ENCODE measurements at places on chromosomes 3 and 15.
A peak's percentile ranks its signal among the peaks of the same experiment; 100 is the strongest.

GRCh38 chr3:113620091-113620490 lies 76.4 kb downstream of the USF3 start:
- no peak for DNase-seq

- no peak for DNase-seq
These were observed 646.4 kb upstream of the ADAMTS9 start for GRCh38 chr3:65334045-65334665.

DNA sequence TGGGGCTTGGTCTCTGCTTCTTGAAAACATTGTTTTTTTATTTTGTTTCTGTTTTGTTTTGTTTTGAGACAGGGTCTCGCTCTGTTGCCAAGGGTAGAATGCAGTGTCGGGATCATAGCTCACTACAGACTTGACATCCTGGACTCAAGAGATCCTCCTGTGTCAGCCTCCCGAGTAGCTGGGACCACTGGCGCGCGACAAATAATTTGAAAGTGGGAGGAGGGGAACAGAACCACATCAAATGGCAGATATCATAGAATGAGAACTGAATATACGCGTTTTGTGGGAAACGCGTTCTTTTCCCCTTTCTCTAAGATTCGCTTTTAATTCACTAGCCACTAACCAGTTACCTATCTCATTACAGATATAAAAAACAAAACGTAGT lies 641 bp upstream of the VPS13C start:
- no peak for DNase-seq

DNA sequence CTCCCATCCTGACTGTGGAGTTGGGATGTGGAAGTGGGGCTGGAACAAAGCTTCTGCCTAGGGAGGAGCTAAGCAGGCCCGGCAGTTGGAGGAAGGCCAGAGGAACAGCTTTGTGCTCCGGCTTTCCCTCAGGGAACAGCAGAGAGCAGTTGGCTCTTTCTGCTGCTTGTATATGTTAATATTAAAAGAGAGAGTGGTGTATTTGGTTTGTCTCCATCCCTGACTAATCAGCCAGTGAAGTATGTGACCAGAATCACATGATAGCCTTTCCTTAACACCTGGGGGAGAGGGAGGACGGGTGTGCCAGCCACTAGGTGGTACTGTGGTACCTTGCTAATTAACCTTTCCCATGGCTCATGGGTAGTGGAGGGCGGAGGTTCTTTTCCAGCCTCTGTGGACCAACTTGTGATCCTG lies 10.0 kb downstream of the EIF2B5 start:
- peak; percentile 17 for DNase-seq

GRCh38 chr3:1456781-1457311 lies 364.0 kb downstream of the CNTN6 start:
- DNase-seq: no peak

DNA sequence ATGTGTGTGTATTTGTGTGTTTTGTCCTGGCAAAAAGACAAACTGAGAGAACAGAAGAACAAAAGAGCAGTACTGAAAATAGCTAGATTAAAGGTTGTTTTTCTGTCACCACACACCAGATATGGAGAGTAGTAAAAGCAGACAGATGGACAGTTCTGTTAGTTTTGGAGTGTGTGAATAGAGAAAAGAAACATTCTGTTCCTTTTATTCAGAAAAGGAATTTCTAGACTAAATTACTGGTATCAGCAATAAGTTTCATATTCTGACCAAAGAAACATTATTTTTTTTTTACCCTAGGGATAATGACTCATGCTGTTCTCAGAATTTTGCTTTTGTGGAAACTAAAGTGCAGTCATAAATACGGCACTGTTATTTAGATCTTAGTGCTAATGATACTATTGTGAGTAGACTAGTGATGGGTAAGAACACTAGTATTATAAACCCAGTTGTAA lies 32.9 kb downstream of the PIK3CA start:
- no peak for DNase-seq

DNA sequence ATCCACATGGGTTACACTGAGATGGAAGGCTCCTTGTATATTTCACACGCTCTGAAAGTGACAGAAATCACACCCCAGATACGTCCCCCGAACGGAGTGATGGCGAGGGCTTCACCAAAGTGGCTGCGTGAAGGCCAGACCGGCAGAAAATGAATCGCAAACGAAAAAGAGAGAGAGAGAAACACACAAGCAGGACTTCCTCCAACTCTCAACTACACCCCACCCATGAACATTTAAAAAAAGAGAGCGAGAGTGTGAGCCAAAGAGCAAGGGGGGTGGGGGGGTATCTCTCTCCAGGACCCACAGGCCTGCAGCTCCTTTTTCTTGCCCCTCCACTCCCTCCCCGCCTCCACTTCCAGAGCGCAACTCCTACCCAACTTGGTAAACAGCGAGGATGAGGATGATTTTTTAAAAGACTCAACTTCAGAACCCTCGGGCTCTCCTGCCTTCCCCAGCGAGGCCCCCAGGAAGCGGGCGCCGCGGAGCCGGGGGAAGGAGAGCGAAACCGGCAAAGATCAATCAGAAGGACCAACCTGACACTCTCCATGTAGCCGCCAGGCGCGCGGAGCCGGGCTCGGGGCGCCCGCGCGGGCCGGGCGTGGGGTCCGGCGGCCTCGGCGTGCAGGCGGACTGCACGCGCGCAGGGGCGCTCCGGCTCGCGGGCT lies 519.1 kb downstream of the FOXP1 start:
- DNase-seq: no peak

DNA sequence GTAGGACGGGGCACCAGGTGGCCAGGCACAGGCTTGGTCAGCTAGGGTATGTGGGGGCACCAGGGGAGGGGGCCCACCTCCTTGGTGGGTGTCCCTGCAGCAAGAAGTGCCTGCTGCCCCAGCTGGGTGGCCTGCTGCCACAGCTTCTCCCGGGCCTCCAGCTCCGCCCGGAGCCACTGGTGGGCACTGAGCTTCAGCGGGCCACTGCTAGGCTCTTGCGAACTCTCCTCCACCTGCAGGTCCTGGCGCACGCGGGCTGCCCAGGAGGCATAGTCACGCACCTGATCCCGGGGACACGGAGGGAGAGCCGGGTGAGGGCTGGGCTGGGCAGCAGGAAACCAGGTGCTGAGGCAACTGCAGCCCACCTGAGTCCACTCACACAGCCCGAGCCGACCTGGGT lies 25.5 kb downstream of the SPTBN5 start:
- DNase-seq: no peak

GRCh38 chr3:126671521-126671920 lies 16.6 kb upstream of the TXNRD3 start:
- no peak for DNase-seq

DNA sequence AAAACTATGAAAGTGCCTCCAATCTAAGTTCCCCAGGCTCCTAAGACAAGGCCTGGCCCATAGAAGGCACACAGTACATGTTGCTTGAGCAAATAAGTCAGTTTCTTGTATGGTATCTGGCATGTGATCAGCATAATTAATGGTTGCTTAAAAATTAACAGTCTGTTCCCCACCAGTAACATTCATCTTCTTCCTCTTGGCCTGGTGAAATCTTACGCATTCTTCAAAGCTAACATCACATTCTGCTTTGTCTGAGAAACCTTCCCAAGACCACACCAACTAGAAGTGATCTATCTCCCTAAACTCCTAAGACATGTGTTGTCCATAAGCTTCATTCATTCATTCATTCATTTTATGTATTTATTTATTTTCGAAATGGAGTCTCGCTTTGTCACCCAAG lies 48.1 kb downstream of the LIPC start:
- no peak for DNase-seq

- no peak for DNase-seq
These were observed 67.9 kb upstream of the HEG1 start for GRCh38 chr3:125123451-125124305.

DNA sequence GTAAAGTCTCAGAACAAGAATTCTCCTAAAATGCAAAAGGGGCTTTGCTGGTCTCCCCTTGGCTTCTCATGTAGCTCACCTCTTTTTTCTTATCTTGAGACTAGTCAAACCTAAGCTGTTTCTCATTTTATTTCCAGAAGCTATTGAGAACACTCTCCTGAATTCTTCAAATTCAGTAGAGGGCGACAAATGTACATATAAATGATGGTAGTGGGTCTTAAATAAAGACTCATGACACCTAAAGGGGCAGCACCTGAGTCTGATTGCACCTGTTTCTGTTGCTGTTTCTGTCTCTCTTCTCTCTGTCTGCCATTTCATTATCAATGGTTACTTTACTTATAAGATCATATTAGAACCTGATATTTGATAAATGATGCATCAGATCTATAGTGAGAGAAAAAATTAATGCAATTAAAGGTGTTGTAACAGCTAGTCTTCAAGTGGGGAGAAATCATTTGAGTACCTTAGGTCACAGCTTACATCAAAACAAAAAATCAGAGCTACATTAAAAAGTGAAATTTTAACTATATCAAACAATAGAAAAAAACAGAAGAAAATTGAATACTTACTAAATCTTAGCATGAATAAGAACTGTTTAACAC lies 7.0 kb downstream of the ADIPOQ start:
- no peak for DNase-seq

DNA sequence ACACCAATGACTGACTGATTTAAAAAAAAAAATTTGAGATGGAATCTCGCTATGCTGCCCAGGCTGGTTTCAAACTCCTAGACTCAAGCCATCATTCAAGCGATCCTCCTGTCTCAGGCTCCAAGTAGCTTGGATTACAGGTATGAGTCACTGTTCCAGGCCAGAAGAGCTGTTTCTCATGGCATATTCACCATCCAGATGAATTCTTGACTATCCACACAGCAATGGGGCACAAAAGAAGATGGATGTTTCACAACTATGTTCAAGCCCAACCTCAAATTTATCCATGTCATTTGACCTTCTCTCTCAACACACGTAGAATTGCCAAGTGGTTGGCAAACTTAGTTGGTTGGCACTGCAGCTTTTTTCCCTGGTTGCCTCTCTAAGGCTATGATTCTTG lies 40.6 kb downstream of the PRICKLE2 start:
- DNase-seq: no peak

- no peak for DNase-seq
These were observed 58.5 kb upstream of the LMCD1 start for GRCh38 chr3:8442993-8443650.

DNA sequence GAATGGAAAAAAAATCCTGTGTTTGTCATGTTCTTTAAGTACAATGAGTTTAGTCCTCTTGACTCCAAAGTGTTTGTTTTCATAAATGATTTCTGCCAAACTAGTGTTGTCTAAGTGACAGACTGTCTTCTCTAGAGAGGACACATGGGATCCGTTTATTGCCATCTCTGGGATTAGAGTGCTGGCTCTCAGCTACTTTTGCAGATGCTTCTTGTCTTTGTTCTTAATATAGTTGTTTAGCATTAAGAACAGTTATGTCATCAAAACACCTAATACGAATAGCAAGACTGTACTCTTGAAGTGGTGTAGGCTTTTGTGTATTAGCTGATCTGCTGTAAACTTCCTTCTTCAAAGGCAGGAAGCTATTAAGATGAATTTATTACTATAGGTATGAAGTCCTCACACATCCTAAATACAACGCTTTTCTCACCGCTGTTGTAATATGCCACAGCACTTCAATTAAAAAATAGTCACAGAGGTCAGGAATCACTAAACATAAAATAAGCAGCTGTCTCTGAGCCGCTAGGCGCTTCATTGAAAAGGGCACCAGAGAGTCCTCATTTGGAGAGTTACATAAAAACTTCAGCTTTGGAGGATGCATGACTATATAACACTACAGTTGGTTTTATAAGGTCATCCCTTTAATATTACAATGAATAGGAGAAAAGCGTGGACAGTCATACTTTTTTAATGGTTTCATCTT lies 128.3 kb upstream of the ZNF385D start:
- no peak for DNase-seq

DNA sequence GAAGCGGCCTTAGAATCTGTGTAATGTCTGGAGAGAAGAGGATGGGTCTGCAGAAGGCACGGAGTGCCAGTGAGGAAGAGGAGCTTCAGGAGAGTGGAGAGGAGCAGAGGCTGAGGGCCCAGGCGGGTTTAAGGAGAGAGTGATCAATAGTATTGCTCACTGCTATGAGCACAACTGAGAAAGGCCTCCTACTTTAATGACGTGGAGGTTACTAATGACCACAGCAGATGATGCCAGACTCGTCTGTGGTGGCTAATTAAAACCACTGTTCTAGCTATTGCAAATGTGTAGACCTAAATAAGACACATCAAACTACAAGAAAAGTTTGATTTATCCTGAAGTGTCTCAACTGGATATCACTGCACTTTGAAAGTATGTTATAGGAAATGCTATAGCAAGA lies 33.2 kb downstream of the MTMR10 start:
- DNase-seq: no peak
